ENCODE measurements at places on chromosomes 12 and 14.
A peak's percentile ranks its signal among the peaks of the same experiment; 100 is the strongest.

DNA sequence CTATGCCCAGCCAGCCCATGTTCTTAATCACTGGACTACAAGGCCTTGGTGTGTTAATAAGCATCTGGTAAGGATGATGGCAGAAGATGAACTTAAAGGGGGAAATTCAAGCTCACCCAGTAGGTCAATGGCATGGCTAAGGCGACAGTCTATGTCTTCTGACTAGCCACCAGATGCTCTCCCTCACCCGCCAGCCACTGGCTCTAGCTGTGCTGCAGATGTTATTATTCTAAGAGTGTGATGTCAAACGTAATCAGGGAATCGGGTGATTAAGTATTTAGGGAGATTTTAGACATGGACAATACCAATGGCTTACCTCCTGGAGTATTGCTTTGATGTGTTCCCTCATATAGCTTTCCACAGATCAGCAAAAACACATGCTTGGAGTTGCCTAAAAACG lies 39.2 kb upstream of the MAX start:
- DNase-seq, result no peak

GRCh38 chr14:22898302-22899090 lies 15.5 kb downstream of the REM2 start:
- no peak for DNase-seq

DNA sequence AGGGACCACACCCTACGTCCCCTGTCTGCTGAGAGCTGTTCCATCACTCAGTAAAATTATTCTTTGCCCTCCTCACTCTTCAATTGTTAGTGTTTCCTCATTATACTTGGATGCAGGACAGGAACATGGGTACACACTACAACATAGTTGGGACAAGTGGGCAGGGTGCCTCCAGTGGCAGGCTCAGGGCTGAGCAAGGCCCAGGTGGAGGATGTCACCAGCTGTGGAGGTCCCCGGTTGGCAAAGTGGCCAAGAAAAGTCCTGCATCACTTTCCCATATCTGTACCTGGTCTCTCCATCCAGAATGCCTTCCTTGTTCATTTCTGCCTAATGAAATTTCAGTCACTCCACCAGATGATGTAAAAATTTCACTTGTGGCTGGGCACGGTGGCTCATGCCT lies 72.7 kb upstream of the PPP4R3A start:
- DNase-seq, result no peak

DNA sequence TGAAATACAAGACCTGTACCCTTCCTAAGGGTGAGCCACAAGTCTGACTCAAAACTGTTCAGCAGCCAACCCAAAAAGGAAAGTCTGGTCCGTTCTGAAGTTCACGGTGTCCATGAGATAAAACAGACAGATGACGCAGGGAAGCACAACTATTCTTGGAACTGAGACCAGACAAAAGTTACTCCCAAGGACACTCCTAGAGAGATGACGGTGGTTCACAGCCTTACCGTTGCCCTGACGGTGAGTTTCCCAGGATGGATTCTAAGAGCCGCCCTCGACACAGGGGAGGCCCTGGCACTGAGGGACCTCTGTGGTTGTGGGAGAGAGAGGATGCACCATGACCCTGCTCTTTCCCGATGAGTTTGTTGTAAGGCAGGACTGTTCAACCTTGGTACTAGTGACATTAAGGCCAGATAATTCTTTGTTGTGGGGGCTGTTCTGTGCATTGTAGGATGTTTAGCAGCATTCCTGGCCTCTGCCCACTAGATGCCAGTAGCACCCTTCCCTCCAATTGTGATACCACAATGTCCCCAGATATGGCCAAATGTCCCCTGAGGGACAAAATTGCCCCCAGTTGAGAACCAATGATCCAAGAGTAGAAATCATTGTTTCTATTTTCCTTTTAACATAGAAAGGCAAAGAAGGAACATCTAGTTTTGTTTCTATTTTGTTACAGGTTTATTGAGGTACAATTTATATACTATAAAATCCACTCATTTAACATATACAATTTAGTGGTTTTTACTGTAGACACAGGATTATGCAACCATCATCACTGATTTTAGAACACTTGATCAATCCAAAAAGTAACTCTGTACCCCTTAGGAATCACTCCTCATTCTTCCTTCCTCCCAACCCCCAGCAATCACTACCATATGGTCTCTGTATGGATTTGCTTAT lies 23.0 kb downstream of the OR10P1 start:
- peak; percentile 37 for DNase-seq

GRCh38 chr12:122201381-122201780 lies 2.1 kb upstream of the B3GNT4 start:
- no peak for DNase-seq

- DNase-seq, result no peak
Observed at GRCh38 chr12:94057262-94058151, 90.9 kb upstream of the PLXNC1 start.

GRCh38 chr12:21815306-21816062 lies 41.0 kb upstream of the KCNJ8 start:
- DNase-seq, result no peak

GRCh38 chr12:130969223-130969622 lies 15.5 kb downstream of the ADGRD1 start:
- no peak for DNase-seq

DNA sequence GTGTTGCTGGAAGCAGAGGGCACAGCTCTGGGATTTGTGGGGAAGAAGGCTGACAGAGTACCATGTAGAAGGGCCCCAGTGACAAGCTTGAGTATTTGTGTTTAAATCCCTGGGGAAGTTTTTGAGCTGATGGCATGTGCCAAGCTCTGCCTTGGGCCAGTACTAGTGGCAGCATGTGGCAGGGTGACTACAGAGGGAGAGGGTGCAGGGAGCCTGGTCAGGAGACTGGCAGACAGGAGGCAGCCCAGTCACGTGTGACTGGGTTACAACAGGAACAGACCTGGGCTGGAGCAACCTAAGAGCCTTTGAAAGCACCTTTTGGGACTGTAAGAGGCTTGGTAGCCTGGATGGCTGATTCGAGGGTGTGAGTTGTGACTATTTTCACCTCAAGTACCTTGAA lies 112.1 kb downstream of the TSPAN9 start:
- no peak for DNase-seq

- DNase-seq, result peak; percentile 13
Observed at GRCh38 chr12:80937391-80938238, at the start of gene LIN7A. LIN7A (minus strand) TSS chr12:80937934; CDS start chr12:80937722, 212 bp downstream.

DNA sequence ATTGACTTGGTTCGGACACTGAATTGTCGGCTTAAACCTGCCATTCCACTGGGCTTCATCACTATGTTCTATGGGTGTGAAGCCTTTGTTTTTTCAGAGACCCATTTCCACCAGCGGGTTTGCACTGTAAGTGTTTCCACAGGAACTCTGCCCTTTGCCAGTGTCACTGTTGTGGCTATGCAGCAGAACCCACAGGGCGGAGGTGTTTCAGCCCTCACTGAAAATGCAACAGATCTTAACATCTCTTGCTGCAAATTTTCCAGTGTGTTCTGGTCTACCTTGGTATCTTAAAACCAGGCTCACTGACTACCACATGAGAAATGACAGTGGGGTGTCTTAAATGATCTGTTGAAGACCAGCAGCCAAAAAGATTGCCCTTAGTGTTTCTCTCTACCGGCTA lies 21.1 kb downstream of the PRKCH start:
- DNase-seq, result peak; percentile 59

DNA sequence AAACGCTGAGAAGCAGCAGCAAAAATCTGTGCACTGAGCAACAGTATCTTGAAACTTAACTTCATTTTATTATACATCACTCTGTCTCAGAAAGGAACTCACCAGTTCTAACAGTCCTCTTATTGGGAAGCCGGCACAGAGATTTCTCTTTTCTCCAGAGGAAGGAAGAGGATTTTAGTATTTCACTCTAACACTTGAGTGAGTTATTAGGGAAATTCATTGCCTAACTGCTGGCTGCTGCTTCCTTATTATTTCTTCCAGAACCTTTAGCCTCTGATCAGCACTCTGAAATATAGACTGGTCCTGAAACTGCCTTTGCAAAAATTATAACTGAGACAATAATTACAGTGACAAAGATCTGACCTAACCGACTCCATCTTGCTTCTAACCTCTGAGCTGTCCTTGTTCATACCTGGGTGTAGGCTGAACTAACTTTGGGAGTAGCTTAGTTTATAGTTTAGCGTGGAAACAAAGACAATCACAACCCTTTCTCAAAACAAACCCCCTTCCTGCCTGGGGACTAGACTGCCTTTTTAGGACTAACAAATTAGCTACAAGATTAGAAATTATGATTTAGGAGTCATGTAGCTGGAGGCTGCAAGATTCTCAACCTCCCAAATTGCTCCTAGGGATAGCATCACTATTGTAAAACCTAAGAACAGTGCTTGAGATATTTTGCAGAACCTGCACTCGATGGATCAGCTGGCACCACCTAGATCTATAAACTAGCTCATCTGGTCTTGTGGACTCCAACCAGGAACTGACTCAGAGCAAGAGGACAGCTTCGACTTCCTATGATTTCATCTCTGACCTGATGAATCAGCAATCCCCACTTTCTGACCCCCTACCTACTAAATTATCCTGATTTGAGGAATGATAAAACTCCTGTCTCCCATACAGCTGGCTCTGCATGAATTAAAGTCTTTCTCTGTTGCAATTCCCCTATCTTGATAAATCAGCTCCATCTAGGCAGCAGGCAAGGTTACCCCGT lies 117.5 kb downstream of the DYRK2 start:
- DNase-seq, result no peak

- peak; percentile 64 for DNase-seq
Observed at GRCh38 chr12:121494093-121494787, 86.6 kb downstream of the KDM2B start.

DNA sequence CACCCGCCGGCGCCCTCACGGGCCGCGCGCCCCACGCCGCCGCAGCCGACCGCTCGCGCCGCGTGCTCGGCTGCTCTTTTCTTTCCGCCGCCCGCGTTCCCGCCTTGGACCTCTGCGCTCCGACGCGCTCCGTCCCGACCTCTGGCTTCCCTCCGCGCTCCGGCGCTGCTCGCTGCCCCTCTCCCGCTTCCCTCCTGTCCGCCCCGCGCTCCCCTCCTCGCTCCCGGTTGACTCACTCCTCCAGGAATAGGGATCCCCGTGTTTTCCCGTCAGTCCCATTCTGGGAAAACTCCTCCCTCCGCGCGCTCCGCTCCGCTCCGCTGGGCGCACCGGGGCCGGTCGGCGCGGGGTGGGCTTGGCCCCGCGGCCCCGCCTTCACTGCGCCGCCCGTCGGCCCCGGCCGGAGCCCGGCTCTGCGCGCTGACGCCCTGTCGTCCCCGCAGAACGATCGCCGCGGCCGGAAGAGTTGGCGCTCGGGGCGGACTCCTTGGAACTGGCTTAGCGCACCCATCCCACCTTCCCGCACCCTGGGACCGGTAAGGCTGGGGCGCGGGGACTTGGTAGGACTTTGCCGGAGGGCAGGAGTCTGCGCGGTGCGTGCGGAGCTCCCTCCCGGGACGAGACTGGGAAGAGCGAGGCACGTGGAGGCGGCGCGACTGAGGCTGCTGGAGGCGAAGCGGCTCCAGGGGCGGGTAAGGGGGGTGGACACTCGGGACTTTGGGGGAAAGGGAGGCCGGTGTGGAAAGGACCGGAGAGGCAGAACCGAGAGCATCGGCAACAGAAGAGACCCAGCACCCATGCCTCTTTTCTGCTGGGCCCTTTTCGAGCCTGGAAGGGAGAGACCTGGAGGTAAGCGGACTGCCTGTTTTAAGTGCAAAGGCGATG lies 550 bp downstream of the TEAD4 start:
- peak; percentile 36 for DNase-seq

DNA sequence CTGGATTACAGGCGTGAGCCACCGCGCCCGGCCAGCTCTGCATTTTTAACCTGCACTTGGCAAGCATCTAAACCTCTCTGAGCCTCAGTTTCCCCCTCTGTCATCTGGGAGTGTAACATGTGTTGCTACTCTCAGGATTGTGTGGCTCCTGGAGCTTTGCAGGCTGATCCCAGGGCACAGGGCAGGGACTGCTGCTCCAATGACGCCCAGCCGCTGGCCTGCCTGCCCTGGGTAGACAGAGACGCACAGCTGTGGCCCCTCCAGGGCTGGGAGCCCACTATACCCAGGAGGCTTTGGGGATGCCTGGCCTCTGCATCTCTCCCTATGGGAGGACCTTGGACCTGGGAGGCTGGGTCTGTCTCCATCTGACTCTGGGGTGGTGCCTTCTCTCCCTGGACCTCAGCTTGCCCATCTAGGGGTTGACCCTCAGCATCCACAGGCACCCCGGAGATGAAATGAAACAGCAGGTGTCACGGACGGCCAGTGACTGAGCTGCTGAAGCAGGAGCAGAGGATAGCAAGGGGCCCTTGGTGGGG lies 13.7 kb downstream of the ARL6IP4 start:
- no peak for DNase-seq

DNA sequence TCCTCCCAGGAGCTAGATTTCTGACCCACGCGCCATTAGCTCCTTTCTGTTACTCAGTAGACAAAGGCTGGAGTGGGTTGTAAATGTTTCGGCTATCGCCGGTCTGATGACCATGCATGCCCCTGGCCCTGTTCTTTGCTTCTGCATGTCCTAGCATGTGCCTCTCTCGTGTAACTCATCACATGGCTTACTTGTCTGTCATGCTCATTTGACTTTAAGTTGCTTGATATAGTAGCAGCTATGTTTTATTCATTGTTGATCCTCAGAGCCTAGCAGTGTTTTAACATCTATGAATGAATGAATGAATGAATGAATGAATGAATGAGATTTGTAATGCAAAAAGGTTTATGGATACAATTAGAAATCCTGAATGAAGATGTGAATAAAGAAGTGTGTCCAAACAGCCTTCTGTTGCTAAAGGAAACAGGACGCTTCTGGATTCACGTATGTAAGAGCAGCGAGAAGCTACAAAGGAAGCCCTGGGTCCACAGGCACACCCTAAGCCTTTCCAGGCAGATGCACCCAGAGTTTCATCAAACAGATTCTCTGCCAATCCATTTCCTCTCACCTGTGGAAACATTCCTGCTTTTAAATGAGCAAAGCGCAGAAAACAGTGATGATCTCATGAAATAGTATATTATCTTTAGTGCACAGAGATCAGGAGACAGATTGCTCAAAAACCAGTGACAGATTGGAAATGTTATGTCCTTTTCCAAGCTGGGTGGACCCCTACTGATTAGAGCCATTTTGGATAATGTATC lies 3.4 kb downstream of the GSG1 start:
- no peak for DNase-seq

- DNase-seq, result no peak
Observed at GRCh38 chr12:27052176-27052575, 29.8 kb downstream of the MED21 start.

- DNase-seq, result no peak
Observed at GRCh38 chr14:100885196-100885595, 18.3 kb downstream of the RTL1 start.

DNA sequence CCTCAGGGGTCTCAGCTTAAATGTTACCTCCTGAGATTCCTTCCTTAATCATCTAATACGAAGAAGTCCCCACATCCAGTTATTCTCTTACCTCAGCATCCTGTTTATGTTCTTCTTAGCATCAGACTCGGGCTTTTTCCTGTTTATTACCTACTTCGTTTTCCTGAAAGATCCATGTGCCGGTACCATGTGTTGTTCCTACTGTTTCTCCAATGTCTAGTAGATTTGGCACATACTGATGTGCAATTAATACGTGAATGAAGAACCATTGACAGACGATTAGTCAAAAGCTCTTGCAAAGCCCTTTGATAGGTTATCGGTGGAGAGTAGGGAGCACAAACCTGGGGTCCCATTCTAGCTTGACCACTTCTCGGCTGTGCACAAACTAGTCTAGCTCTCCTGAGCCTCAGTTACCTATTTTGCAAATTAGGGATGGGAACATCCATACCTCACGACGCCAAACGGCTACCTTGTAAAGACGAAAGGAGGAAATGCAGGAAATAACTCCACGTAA lies 735 bp upstream of the MAPKAPK5 start:
- no peak for DNase-seq

- no peak for DNase-seq
Observed at GRCh38 chr14:20714593-20715250, 26.2 kb downstream of the ANG start.
